ENCODE measurements at places on chromosomes 4 and X. TPM values are rescaled to one million over a fixed set of nuclear protein-coding genes. Genes with fewer than 3 reads are reported as not detected.
A peak's percentile ranks its signal among the peaks of the same experiment; 100 is the strongest.

The SPANXA1 gene
- not detected for total RNA-seq

- peaks cover 13% of the 10 kb centered on the region for H3K27me3 ChIP-seq
- H3K4me1 ChIP-seq = peaks cover 6% of the 10 kb centered on the region
Observed at GRCh38 chrX:65821721-65822496, 154.5 kb downstream of the MSN start.

- H3K4me3 ChIP-seq = no peak overlapping the region
- no peaks in the 10 kb centered on the region for H3K36me3 ChIP-seq
Observed at GRCh38 chr4:17153572-17153971, 255.1 kb upstream of the LDB2 start.

The STK32B gene
- not detected for total RNA-seq

The TLR6 gene
- 1.1 TPM for total RNA-seq

The KIAA1210 gene
- total RNA-seq = not detected

The MAGEB1 gene
- not detected for total RNA-seq

DNA sequence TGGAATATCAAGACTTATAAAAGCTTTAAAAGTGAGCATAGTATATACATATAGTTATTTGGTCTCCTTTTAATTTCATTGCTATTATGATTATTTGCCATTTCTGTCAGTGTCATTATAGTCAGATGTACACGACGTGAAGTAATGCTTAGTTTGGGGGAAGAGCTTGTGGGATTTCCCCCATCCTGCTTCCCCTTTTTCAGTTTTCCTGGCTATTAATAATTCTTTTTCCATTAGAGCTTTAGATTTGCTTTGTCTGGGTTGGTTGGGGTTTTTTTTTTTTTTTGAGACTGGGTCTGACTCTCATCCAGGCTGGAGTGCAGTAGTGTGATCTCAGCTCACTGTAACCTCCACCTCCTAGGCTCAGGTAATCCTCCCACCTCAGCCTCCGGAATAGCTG lies 5.4 kb downstream of the ABCE1 start:
- DNase-seq = no peak
- H3K27ac ChIP-seq = no peak overlapping the region
- H3K36me3 ChIP-seq = peaks cover 35% of the 10 kb centered on the region
- peak overlapping the region; percentile 13 for H3K4me3 ChIP-seq

- H3K27ac ChIP-seq = no peak overlapping the region
- no peak overlapping the region for H3K4me3 ChIP-seq
- H3K36me3 ChIP-seq = no peaks in the 10 kb centered on the region
- no peak for DNase-seq
- no peaks in the 10 kb centered on the region for H3K4me1 ChIP-seq
Observed at GRCh38 chrX:153526801-153527200, 9.4 kb downstream of the ATP2B3 start.

The BMPR1B gene
- total RNA-seq = not detected

The NPNT gene
- total RNA-seq = 0.12 TPM

GRCh38 chrX:132986556-132986955 lies 28.1 kb upstream of the HS6ST2 start:
- no peak overlapping the region for H3K27ac ChIP-seq
- no peaks in the 10 kb centered on the region for H3K36me3 ChIP-seq
- H3K27me3 ChIP-seq = peaks cover 3% of the 10 kb centered on the region
- no peaks in the 10 kb centered on the region for H3K4me1 ChIP-seq
- no peak for DNase-seq

DNA sequence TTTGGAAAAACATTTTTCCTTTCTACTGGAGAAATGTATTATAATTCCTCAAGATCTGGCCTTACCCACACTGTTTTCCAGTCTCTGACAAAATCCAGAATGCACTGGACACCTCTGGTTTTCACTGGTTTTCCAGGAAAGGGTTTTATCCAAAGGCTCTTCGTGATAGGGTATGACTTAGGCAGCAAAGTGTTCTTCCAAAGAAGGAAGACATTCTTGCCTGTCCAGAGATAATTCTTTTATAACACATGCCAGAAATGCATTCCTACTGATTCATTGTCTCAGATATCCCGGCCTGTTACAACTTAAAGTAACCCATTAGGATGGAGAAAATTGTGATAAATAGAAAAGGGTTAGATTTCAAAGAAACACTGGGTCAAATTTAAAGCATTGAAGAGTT lies 2343.1 kb downstream of the PCDH7 start:
- H3K36me3 ChIP-seq = no peaks in the 10 kb centered on the region
- H3K4me3 ChIP-seq = no peak overlapping the region
- H3K27me3 ChIP-seq = no peaks in the 10 kb centered on the region
- H3K4me1 ChIP-seq = no peaks in the 10 kb centered on the region

- H3K4me1 ChIP-seq = peaks cover 7% of the 10 kb centered on the region
- peaks cover 53% of the 10 kb centered on the region for H3K27me3 ChIP-seq
- H3K27ac ChIP-seq = no peak overlapping the region
- H3K36me3 ChIP-seq = no peaks in the 10 kb centered on the region
Observed at GRCh38 chrX:137028699-137029098, 5.1 kb downstream of the GPR101 start.

GRCh38 chr4:129046055-129046959 lies 47.0 kb downstream of the SCLT1 start:
- no peaks in the 10 kb centered on the region for H3K27me3 ChIP-seq
- no peak overlapping the region for H3K27ac ChIP-seq
- H3K4me1 ChIP-seq = peaks cover 8% of the 10 kb centered on the region

DNA sequence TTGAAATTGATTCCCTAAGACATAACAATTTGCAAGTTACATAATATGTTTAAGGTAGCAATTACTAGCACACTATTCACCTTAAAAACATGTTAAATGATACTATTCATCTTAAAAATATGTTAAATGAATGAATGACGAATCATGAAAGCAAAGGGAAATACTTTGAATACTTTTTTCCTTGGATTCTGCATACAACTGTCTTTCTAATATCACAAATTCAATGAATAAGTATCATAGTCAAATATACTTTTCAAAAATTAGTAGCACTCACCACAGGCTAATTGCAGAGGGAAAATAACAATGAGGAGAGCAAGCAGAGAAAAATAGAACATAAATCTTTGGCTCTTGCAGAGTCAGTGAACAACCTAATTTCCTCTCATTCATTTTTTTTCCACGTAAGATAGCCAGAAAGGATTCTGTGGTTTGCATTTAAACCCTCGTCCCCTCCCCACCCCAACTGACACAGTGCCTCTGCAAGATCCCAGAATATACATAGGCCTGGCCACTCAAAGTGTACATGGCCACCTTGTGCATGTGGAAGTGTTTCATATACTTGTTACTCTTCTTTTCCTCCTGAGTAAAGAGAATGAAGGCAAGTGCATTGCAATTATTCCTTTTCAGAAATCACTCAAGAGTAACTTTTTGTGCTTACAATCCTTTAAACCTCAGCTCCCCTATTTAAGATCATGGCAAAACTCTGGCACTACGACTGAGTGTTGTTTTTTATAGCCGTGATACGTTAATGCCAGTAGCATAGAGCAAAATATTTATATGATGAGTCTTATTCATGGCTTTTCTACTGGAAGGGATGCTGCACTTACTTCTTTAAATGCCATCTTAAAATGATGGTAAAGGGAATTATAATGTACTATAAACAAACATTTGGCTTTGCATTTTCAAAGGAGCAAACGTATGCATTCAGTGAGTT lies 236.4 kb downstream of the PDGFC start:
- H3K4me1 ChIP-seq = no peaks in the 10 kb centered on the region
- no peaks in the 10 kb centered on the region for H3K36me3 ChIP-seq
- no peak overlapping the region for H3K27ac ChIP-seq

The NCAPG gene
- total RNA-seq = 46.3 TPM

GRCh38 chr4:166422475-166422874 lies 549.4 kb downstream of the TLL1 start:
- no peak for DNase-seq
- no peak overlapping the region for H3K27ac ChIP-seq
- no peaks in the 10 kb centered on the region for H3K27me3 ChIP-seq
- H3K4me3 ChIP-seq = no peak overlapping the region
- H3K4me1 ChIP-seq = no peaks in the 10 kb centered on the region

The NR0B1 gene
- total RNA-seq = not detected

GRCh38 chrX:2960861-2961515 lies 31.8 kb upstream of the ARSD start:
- no peaks in the 10 kb centered on the region for H3K27me3 ChIP-seq
- H3K4me3 ChIP-seq = no peak overlapping the region
- no peak for DNase-seq
- no peak overlapping the region for H3K27ac ChIP-seq
- H3K36me3 ChIP-seq = no peaks in the 10 kb centered on the region
- H3K4me1 ChIP-seq = no peaks in the 10 kb centered on the region

The DUX4 gene
- not detected for total RNA-seq

GRCh38 chrX:14039344-14039743 lies 9.7 kb upstream of the GEMIN8 start:
- H3K4me1 ChIP-seq = no peaks in the 10 kb centered on the region
- DNase-seq = peak; percentile 84
- peaks cover 16% of the 10 kb centered on the region for H3K27me3 ChIP-seq
- H3K4me3 ChIP-seq = no peak overlapping the region
- H3K27ac ChIP-seq = no peak overlapping the region

The DUSP21 gene
- not detected for total RNA-seq

The EDA gene
- total RNA-seq = 1.2 TPM

GRCh38 chr4:187999406-187999932 lies 3.9 kb downstream of the ZFP42 start:
- no peaks in the 10 kb centered on the region for H3K4me1 ChIP-seq
- no peak for DNase-seq
- H3K36me3 ChIP-seq = peaks cover 2% of the 10 kb centered on the region
- H3K4me3 ChIP-seq = no peak overlapping the region

GRCh38 chrX:138865093-138865649 lies 153.7 kb upstream of the FGF13 start:
- no peak for DNase-seq
- H3K36me3 ChIP-seq = no peaks in the 10 kb centered on the region
- H3K27ac ChIP-seq = no peak overlapping the region
- H3K27me3 ChIP-seq = no peaks in the 10 kb centered on the region

DNA sequence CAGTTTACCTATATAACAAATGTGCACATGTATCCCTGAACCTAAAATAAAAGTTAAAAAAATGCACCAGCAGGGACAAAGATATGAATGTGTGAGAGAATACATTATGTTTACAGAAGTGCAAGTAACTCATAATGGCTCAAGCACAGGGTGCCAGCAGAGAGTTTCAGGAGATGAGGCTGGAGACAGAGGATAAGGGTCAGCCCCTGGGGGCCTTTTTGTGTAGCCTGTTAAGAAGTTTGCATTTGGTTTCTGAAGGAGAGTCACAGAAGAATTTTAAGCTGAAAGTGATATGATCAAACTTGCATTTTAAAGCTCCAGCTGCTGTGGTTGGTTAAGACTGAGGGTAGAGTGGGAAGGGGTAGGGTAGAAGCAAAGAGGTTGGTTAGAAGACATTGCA lies 48.6 kb upstream of the CAPN6 start:
- H3K27ac ChIP-seq = no peak overlapping the region
- H3K36me3 ChIP-seq = no peaks in the 10 kb centered on the region
- H3K4me1 ChIP-seq = no peaks in the 10 kb centered on the region

- H3K27ac ChIP-seq = no peak overlapping the region
- H3K36me3 ChIP-seq = no peaks in the 10 kb centered on the region
- H3K4me1 ChIP-seq = no peaks in the 10 kb centered on the region
Observed at GRCh38 chr4:106486533-106486932, 118.0 kb upstream of the GIMD1 start.

The PDGFC gene
- total RNA-seq = not detected

The PDCL2 gene
- total RNA-seq = not detected

DNA sequence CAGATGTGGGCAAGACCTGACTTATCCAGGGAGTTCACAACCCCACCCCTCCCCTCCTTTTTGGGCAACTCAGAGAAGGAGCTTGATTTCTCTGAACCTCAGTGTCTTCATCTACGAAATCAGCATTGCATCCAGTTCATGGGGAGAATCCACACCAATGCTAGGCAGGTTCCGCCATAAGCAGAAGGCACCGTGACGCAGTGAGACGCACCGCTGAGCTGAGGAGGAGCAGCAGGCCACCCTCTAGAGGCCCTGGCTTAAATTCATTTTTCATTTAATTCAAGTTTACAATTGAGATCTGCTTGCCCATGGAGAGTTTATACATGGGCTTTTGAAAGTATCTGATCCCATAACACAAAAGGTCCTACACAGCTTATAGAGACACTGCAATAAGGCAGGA lies 55.7 kb downstream of the CPZ start:
- H3K36me3 ChIP-seq = no peaks in the 10 kb centered on the region
- no peak for DNase-seq
- H3K27me3 ChIP-seq = no peaks in the 10 kb centered on the region
- no peak overlapping the region for H3K4me3 ChIP-seq

- H3K36me3 ChIP-seq = peaks cover 12% of the 10 kb centered on the region
- peak overlapping the region; percentile 75 for H3K4me3 ChIP-seq
- H3K27me3 ChIP-seq = peaks cover 2% of the 10 kb centered on the region
- H3K27ac ChIP-seq = peak overlapping the region; percentile 72
- H3K4me1 ChIP-seq = peaks cover 26% of the 10 kb centered on the region
- DNase-seq = peak; percentile 69
Observed at GRCh38 chr4:25863347-25863784, 578 bp upstream of the SEL1L3 start.

The VMA21 gene
- total RNA-seq = 47.4 TPM

The RHOXF2B gene
- total RNA-seq = not detected

The UBA6 gene
- 78.2 TPM for total RNA-seq

The CDKL2 gene
- total RNA-seq = not detected

DNA sequence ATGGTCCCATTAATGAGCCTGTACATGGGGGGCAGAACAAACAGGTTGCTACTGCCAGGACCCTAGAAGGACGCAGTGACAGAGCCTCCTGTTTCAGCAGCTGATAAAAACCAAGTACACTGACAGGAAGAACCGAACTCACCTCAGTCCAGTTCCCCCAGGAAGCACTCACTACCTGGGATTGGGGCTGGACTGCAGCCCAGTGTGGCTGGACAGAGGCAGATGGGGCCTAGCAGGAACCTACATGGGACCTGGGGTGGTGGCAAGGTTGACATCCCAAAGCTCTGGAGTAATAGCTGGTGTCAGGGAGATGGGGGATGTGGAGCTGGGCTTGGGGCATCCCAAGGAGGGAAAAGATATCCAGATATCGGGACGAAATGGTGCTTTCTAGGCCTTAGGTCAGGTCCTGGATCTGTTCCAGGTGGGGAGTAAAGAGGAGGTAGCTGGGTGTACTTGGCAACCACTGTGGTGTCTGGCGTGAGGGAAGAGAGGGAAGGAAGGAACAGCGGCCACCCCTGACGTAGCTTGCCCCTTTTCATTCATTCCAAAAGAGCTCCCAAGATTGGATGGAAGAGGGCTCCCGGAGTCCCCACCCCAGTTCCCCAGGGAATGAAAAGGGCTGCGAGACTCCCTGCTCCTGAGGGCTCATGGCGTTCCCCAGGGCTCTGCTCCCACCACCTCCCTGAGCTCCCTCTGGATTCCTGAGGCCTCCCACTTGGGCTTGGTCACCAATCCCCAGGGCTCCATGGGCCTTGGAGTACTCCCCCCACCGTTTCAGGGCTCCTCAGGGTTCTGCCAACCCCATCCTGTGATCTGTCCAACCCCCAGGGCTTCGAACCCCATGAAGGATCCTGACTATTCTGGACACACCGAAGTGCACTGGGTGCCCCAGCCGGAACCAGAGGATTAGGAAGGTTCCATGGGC lies 4.5 kb downstream of the EMD start:
- H3K27me3 ChIP-seq = no peaks in the 10 kb centered on the region
- peaks cover 15% of the 10 kb centered on the region for H3K36me3 ChIP-seq
- no peak overlapping the region for H3K4me3 ChIP-seq
- H3K27ac ChIP-seq = no peak overlapping the region
- DNase-seq = no peak
